D721Med (cell line): ENCODE measurements at places on chromosomes 3 and 15.

- no peak for DNase-seq
Observed at GRCh38 chr3:177287231-177287630, 89.9 kb upstream of the TBL1XR1 start.

GRCh38 chr15:42805266-42805665, 68.3 kb upstream of the CDAN1 start:
- no peak for DNase-seq

DNA sequence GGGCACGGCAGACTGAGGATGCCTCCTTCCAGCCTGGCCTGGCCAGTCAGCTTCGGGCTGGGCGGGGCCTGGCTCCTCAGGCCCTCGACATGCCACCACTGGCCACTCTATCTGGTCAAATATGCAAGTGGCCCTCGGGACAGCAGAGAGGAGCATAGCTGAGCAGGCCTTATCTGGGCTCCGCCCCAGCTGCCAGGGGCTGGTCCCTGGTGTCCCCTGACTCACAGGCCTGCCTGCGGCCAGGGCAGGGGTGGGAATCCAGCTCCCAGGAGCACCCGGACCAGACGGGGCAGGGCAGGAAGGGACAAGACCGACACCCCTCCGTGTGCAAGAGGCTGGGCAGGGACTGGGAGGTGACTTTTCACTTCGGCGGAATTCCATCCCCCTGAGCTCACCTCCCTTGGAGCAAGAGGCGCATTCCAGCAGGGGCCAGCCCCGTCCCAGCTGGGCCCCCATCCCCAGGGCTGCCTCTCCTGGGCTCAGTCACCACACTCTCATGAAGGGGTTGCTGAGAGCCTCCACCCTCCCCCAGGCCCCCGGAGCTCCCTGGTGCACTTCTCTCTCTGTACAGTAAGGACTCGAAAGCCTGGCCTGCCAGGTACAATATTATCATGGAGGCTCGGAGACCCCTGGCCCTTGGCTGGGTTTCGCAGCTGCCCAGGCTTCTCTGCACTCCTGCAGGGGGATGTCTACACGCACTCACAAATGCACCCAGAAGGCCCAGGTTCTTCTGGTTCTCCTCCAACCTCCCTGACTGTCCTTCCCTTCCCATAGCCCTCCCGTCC, 29.5 kb downstream of the WNT7A start:
- DNase-seq, result no peak

DNA sequence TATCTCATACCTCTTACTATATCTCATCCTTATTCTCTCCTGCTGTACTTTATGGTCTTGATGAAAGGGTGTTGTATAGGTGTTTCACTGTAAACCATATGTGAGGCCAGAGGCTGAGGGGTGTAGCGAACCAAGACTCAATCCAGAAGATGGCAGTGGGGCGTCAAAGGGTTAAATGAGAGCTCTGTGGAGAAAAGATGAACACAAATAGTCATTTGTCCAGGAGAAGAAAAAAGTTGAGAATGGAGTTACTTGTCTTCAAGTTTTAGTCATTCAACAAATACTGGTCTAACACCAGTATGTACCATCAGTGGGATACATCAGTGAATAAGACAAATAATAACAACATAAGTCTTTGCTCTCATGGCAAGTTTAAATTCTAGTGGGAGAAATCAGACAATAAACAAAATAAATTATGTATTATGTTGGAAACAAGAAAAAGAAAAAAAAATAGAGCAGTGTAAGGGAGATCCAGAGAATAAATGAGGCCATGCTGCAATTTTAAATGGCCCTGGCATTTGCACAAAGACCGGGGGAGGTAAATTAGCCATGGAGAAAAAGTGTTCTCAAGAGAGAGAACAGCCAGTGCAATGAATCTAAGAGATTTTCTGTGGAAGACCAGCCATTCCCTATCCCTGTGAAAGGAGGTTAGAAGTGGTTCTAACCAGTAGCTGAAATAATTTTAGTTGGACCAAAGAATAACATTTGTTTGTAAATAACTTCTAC, 77.0 kb upstream of the UMPS start:
- no peak for DNase-seq

- DNase-seq, result no peak
Observed at GRCh38 chr3:41330465-41330864, 131.2 kb downstream of the CTNNB1 start.

GRCh38 chr3:60363817-60364216, 887.4 kb downstream of the FHIT start:
- no peak for DNase-seq

DNA sequence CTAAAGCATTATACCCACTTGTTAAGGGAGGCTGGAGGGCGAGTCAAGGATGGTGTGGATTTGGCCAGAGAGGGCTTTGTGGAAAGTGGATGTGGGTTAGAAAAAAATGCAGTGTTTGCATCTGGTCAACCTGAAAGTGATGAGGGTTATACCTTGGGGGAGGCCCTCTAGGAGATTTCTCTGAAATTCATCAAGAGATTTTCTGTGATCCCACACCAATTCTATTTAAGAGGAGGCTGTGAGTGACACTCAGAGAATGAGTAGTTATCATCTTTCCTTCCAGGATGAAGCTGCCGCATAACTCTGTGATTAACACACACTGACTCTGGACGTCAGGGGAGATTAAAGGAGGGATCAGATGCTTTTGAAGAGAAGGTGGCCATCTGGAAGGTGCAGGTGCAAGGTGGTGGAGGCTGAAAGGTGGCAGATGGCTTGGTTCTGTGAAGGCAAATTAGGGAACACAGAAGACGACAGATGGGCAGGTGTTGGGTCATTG, 54.8 kb downstream of the ANAPC13 start:
- DNase-seq, result peak; percentile 41

GRCh38 chr15:81548365-81549130, 174.5 kb upstream of the TMC3 start:
- no peak for DNase-seq

GRCh38 chr3:541062-541801, 344.7 kb downstream of the CHL1 start:
- DNase-seq, result no peak

DNA sequence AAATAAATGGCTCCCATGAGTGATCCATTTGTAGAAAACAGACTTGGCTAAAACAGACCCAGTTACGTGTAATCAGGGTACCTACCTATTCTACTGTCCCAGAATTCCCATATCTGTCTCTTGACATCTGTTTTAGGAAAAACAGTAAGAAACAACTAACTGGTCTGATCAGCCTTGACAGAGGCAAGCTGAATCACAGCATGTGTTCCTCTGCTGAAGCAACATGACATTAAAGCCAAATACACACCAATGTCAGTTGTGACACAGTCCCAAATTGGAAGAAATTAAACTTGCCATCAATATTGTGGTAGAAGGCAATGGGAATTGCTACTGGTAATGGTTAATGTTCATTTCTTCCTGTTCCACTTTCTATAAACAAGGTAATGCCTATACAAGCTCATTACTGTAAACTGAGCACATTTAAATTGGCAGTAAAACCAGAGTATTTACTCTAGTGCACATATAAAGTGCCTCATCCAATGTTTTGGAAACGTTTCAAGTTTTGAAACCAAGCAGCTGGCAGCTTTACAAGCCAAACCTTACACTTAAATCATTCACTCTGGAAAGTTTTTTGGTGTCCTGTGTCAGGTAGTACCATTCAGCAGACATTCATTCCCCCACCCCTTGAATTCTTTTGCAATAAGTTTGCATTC, 27.0 kb downstream of the ALDH1A2 start:
- no peak for DNase-seq

DNA sequence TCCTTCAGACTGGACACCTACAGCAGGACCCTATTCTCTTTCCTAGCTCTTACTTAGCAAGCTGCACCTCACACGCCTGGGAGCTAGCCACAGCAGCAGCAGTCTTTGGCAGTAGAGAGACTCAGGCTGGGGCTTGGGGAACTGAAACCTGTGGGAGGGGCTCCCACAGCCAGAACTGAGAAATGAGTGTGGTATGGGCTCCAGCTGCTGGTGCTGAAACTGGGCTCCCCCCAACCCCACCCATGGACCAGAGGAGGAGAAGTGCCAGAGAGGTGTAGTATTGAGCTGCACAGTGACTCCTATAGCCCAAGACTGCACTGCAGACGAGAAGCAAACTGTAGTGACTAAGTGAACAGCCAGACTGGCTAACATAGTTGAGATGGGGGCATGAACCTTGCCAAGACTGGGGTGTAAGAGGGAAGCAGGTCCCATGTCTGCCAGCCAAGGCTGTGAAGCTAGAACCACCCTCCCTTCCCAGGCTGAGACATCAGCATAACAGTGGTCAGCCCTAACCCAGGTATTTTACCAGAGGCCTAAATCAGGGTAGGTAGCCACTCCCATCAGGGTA, 62.5 kb downstream of the MYO5A start:
- DNase-seq, result no peak

- DNase-seq, result no peak
Observed at GRCh38 chr15:38714309-38715072, 149.9 kb upstream of the RASGRP1 start.

- DNase-seq, result no peak
Observed at GRCh38 chr3:161150001-161150525, 44.9 kb upstream of the B3GALNT1 start.

DNA sequence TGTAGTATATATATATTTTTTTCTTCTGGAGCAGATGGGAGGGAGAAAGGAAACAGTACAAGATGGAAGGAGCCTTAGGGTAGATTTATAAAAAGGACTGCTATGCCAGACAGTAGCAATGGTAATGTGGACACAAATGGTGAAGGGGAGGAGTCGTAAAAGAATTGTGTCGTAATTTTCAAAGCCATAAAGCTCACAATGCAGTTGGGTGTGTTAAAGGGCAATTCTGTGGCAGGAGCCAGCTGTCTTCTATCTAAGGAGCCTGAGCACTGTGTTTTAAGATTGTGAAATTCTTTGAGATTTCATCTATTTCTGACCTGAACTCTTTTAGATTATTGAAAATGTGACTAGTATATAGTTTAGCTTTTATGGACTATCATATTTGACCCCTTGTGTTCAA, 58.9 kb downstream of the CNOT10 start:
- DNase-seq, result no peak

DNA sequence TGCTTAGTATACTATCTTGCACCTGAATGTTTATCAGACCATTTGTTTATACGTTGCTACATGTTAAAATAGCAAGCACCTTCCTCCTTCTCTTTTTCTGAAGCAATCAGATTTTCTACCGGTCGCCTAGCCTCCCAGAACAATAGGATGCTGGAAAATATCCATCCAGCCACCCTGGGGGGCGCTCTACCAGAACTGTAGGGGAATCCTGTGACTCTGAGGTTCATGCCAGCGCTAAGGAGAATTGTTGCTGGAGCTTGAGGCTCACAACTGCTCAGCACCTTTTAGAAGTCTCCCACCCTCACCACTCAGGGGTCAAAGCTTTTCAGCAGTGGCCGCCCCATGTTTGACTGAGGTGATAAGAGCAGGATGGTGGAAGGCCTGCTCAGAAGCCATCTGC, 27.5 kb downstream of the SQOR start:
- DNase-seq, result no peak

- DNase-seq, result no peak
Observed at GRCh38 chr3:136617198-136617597, 135.0 kb downstream of the STAG1 start.

DNA sequence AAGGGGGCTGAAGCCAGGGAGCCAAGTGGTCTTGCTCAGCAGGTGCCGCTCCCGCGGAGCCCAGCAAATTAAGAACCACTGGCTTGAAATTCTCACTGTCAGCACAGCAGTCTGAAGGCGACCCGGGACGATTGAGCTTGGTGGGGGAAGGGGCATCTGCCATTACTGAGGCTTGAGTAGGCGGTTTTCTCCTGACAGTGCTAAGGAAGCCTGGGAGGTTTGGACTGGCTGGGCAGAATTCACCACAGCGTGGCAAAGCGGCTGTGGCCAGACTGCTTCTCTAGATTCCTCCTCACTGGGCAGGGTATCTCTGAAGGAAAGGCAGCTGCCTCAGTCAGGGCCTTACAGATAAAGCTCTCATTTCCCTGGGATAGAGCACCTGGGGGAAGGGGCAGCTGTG, 57.0 kb upstream of the GPR149 start:
- DNase-seq, result no peak

- DNase-seq, result no peak
Observed at GRCh38 chr3:170907637-170908234, 701 bp downstream of the EIF5A2 start.
